SK-MEL-5 (cell line): ENCODE measurements at places on chromosomes 2 and 18. TPM values are rescaled to one million over a fixed set of nuclear protein-coding genes. Genes with fewer than 3 reads are reported as not detected.

TSPYL6 gene
- not detected in 2 replicates for total RNA-seq

AQP12B gene
- not detected in 2 replicates for total RNA-seq

CFAP65 gene
- 0.16 and 0.24 TPM in 2 replicates for total RNA-seq

DNA sequence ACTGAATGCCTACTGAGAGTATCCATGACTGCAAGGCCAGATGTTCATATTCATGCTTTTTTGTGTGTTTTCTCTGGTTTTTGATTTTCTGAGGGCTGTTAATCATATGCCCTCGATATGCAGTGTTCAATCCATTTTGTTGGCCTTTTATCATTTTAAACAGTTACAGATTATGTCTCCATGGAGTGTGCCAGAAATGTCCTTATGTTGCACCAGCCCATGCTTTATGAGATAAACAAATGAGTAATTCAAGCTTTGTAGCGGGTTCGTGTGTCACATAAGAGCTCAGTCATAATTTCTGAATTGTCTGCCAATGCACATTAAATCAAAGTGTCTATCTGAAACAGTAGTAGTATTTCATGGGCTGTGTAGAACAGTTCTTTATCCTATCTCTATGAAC is 583.0 kb downstream of the THSD7B start:
- DNase-seq: no peak

DNA sequence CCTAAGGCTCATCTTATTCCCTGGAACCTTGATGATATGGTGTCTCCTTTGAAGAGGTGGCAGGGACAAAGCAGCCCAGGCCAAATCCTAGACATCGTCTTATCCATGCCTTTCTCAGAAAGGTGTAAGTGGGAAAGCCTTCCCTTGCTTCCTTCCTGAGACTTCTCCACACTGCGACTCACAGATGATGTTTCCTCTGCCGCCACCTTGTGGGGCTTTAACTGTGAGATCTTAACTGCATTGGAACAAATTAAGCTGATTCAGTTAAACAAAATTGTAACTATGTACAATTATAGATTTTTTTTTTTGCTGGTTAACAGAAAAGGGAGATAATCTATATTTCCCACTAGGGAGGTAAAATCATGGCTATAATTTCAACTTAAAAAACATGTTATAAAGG is 10.0 kb upstream of the GCA start:
- peak; percentile 68 for DNase-seq

DNA sequence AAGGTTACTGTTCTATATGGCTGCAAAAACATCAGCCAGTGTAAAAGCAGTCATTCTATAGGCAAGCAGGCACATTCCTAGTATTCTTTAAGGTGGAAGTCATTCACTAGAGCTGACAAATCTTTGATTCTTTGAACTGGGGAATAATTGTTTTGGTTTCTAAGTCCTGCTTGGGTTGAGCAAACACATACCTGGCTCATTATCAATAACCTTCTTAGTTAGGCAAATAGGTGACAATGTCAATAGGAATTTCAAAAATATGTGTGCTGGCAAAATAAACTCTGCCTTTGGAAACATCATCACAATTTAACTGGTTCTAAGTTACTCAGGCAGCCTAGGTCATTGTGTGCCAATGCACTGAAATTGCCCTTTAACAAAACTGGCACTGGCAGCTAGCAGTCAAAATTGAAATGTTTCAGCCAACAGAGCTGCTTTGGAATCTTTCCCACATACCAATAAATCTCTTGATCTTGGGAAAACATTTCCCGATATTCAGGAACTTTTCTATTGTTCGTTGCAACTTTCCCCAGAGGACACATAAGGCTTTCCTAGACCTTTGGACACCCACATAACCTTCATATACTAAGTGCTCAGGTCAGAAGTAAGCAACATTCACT is 402.0 kb upstream of the MMADHC start:
- no peak for DNase-seq

DNA sequence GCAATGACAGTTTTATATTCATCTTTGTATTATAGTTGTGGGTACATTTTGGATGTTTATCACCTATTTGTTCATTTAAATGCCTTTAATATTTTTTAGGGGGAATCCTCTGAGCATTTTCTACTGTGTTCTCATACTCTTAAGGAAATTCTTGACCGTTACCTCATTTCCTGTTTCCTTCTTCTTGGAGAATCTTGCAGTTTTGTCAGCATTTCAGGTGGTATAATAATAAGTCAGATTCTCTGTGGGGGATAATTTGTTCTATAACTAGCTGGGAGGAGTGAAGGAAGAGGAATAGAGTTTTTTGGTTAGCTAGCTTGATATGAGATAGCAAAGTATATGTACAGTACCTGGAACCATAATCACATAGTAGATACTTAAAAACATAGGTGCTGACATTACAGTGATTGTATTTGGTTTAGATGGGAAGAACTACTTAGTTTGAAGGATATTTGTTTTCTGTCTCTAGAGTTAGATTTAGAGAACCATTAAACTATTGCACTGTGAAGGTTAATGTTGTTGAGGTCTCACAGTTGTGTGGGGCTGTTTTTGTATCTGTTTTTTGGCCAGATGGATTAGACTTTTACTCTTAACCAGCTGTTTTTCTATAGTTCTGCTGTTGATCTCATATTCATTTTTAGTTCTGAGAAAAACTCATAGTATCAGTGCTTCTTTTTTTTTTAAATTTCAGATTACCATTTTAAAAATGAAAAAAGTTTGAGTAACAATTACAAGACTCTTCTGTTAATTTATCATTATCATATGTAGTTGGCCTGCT is 14.2 kb downstream of the MTX2 start:
- DNase-seq: no peak

GRCh38 chr18:23664674-23665073 is 2.0 kb upstream of the ANKRD29 start:
- DNase-seq: no peak

DNA sequence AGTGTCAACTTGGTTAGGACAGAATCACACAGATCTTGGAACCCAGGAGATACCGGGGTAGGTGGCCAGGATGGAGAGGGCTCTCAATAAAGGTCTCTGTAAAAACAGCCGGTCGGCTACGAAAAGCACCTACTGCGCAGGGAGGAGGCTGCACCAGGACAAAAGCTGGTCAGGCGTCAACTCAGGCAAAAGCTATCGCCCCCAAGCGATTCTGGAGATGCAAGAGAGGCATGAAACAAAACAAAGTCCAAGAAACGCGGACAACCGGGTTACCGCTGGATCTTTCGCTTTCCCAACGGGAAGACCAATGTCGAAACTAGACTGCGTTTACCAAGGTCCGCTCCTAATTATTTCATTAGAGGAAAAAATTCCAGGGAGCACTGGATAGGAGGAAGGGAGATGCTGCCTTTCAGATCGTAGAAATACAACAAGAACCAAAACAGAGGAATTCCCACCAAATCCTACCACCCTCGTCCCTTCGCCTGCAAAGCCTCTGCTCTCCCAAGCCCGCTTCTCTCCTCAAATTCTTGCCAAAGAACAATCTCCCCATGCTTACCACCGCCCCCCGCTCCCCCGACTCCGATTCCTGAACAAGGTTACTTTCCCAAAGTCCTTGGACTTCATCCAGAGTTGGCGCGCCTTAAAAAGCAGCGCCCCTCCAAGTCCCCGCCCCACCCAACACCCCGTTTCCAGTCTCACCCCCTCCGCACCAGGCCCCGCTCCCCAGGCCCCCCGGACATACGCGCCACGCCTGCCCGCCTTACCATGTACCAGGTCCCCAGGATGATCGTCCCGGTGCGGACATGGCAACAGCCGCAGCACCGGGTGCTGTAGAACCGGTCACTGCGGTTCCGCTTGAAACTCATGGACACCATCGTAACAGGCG is 539 bp downstream of the LAPTM4A start:
- DNase-seq: peak; percentile 66
